ENCODE measurements at places on chromosomes 16 and 17. TPM values are rescaled to one million over a fixed set of nuclear protein-coding genes. Genes with fewer than 3 reads are reported as not detected.

DNA sequence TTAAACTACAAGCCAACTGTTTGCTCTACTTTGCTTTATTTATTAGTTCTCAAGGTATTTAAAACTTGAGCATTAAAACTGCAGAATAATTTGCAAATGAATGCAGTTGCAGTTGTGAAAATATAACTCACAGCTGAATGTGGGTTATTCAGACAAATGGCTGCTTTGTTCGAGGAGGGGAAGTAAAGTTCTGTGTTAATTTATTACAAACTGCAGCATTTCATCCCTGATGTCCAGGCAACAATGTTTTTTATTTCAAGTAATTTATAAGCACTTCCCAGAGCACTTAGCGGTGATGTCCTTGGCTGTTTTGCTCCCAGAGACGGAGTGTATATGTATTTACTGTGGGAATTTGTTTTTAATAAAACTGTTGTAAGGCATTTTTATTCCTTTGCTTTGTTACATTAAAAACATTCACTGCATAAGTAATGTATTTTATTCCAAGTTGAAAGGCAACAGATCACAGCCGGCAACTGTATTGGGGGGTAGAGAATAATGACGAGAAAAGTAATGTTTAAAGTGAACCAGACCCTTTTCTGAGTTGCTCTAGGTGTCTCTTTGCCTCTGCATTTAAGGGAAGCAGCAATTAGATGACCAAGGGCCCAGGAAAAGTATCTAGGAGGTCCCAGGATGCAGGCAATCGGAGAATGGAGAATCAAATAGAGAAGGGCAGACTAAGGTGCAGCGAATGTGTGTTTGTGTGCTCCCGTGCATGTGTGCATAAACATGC is 291.2 kb upstream of the SALL1 start:
- no peak for DNase-seq

DNA sequence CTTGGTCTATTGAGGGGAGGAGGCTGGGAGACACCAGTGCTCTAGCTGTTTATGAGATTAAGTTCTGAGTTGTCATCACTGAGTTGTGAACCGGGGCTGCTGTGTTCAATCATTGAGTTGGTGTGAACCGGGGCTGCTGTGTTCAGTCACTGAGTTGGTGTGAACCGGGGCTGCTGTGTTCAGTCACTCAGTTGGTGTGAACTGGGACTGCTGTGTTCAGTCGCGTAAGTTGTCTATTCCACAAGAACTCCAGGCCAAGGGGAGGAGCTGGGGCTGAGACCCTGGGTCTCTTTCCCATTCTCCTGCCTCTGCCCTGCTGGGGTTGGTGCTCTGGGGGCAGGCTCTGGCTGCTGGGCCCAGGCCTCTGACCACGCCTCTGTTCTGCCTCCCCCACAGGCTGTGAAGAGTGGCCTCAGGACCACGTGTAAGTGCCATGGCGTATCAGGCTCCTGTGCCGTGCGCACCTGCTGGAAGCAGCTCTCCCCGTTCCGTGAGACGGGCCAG is 24.5 kb downstream of the WNT9B start:
- no peak for DNase-seq

NOD2 gene
- total RNA-seq: 3.8 TPM

CLCN7 gene
- 71.4 TPM for total RNA-seq

- no peak for DNase-seq
Measured at GRCh38 chr16:12147681-12148080, 171.1 kb downstream of the SNX29 start.

Measured in breast epithelium (tissue), 4 donors.